Activated effector memory CD4-positive, alpha-beta T cell treated with Interleukin-2 at 50 U/mL for 16 hours (primary cell): ENCODE measurements at places on chromosomes 11 and 22.

DNA sequence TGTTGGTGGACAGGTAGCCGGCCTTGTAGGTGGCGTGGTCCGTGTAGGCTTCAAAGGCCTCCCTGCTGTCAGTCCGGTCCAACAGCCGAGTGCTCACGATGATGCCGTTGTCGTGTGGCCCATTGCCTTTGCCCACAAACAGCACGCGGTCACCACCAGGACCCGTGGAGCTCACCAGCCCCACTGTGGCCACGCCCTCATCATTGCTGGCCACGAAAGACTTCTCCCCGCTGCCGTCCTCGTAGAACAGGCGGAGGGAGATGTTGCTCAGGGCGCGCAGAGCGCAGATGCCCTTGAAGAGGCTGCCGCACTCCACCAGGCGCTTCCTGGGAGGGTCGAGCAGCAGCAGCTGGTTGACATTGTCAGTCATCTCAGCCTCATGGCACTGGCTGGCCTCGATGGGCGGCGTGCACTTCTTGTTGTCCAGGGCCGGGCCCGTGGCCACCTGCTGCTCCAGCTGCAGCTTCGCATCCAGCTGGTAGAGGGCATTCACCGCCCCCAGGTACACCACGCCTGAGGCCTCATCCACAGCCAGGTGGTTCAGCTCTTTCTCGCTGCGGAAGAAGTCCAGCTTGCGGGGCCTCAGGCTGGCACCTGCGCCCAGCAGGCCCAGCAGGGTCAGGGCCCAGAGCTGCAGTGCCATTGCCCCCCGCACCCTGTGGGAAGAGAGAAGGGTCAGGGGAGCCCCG, 17.4 kb downstream of the PLXNB2 start:
- DNase-seq: no peak

- no peak for DNase-seq
Measured at GRCh38 chr11:28924004-28924403, 815.8 kb downstream of the METTL15 start.

DNA sequence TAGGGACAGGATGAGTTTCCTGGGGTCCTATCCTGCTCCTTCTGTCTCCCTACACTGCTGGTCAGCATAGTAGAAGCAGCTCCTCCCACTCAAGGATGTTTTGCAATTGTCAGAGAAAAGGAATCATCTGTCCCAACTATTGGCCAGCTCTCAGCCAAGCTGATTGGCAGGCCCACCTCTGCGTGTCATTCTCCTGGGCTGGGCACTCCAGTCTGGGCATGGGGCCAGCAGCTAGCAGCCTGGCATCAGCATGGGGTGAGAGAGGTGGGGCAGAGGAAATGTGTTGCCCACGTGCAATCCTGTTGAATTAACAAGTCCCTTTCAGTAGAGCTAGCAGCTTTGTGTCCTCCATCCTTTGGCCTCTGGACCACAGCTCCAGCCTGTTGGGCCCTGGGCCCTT, 14.1 kb downstream of the ANKK1 start:
- DNase-seq: no peak

GRCh38 chr22:49008682-49009235, 818.9 kb downstream of the BRD1 start:
- no peak for DNase-seq

GRCh38 chr11:112795142-112795815, 165.9 kb upstream of the NCAM1 start:
- DNase-seq: no peak
